ENCODE measurements at places on chromosomes 5 and 9.

DNA sequence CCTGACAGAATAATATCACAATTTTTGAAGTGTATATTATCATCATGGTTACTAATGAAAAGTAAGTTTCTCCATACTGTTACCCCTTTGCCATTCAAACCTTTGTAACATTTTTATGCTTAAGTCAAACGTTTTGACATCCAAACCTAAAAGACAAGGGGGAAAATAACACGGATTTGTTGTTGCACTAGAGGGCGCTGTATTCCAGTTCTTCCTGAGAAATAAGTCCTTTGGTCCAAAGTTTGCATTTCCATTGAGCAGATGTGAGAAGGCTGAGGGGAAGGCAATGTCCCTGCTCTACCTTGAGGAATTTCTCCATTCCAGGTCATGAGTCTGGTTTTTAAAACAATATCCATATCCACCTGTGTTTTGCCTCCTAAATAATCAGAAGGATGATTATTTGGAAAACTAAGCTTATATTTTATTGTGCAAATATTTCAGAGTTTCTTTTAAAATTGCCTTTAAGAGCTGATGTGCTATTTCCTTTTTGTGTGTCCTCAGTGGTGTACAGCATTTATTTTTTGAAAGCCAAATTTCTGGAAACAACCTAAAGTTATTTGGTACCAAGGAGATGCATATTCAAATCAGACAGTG lies 9.7 kb downstream of the LECT2 start:
- DNase-seq: peak; percentile 21

DNA sequence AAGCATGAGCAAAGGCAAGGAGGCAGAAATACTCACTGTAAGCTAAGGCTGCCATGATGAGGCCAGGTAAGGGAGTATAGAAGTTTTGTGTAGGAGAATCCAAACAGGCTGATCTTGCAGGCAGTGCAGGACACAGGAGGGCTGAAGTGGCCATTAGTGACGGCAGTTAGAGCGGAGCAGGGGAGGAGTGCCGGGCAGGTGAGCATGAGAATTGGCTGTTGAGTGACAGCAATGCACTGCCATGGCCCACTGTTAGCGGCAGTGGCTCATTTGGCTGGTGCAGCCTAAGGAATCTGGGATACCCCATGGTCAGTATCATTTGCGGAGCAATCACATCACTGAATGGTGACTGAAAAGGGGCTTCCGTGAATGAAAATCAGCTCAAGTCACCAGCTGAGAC lies 22.8 kb downstream of the RGS3 start:
- no peak for DNase-seq

- no peak for DNase-seq
Measured at GRCh38 chr9:8365029-8365428, 565.5 kb upstream of the DMAC1 start.

- DNase-seq: no peak
Measured at GRCh38 chr9:126861707-126862103, 1.3 kb downstream of the ZBTB34 start.

- no peak for DNase-seq
Measured at GRCh38 chr9:136403538-136403914, 3.6 kb upstream of the SNAPC4 start.
